Activated CD4-positive, alpha-beta T cell treated with anti-CD3 and anti-CD28 coated beads, Interleukin-2, amount 50 U/mL, for 4 hours (primary cell): ENCODE measurements at places on chromosomes 3 and 15.

DNA sequence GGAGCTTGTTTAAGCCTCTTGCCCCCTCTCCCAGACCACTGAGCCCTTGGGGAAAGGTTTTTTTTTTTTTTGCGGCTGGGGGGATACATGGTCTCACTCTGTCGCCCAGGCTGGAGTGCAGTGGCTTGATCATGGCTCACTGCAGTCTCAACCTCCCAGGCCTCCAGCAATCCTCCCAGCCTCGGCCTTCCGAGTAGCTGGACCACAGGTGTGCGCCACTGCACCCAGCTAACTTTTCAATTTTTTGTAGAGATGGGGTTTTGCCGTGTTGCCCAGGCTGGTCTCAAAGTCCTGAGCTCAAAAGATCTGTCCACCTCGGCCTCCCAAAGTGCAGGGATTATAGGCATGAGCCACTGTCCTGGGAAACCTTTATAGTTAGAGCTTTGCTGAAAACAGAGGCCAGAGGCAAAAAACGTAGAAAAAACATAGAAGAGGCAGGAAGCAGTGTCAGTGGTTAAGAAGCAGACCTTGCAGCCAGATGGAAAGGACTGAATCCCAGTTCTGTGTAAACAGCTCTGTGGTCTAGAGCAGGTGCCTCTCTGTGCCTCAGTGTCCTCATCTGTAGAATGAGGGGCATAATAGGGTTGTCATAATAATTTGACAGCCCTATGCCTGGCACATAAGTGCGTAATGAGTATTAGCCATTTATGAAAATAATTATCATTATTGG is 33.1 kb downstream of the CMTM7 start:
- no peak for DNase-seq

DNA sequence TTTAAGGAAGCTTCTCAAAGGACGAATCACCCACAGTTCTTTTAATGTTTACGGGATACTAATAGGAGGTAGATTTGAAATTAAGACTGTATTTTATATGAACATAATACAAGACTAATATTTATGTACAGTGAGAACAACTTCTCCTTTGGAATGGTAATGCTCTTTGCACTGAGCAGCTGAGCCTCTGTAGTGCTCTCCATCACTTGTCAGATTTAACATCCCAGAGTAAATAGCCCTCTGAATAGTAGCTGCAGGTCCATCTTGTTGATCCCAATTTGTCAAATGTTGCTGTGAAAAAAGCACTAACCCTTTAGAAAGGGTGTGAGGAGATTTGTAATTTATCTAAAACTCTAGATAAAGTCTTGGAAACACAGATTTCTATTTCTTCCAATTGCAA is 351.4 kb upstream of the KCNMB2 start:
- DNase-seq, result no peak

- DNase-seq, result no peak
These were observed 20.6 kb downstream of the CD80 start for GRCh38 chr3:119538772-119539171.

GRCh38 chr3:109995377-109995776 is 658.0 kb upstream of the DPPA4 start:
- DNase-seq, result no peak

- DNase-seq, result no peak
These were observed 6.1 kb upstream of the CMTM6 start for GRCh38 chr3:32508711-32509110.

DNA sequence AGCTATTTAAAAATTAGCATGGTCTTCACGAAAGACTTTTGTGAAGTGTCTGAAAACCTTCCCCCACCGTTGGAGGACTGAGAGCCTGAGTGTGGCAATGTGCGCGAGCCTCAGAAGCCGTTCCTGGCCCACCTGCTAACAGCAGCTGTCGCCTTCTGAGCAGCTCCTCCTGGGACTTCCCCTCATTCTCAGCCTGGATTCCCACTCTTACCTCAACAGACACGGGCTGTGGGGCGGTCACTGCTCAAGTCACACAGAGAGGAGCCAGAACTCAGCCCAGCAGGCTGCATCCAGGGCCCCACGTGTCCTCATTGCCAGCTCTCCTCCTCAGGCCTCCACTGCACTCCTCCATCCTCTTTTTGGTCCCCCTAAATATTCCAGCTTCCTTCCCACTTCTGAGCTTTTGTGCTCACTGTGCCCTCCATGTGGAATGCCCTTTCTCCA is 7.8 kb downstream of the DNASE1L3 start:
- no peak for DNase-seq

DNA sequence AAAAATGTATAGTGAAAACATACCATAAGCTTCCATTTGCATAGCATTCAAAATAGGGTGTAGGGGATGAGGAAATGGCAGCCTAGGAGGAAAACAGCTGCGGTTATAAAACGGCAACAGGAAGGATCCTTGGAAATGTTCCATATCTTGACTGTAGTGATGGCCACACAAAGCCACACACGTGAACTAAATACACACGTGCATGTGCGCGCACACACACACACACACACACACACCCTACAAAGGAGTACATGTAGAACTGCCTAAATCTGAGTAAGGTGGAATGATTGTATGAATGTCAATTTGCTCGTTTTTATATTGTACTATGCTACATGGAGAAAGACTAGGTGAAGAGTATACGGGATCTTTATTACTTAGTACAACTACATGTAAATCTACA is 3.9 kb upstream of the IREB2 start:
- no peak for DNase-seq

GRCh38 chr3:177777699-177778098 is 580.4 kb upstream of the TBL1XR1 start:
- peak; percentile 25 for DNase-seq

GRCh38 chr15:84955089-84955848 is 26.4 kb upstream of the PDE8A start:
- peak; percentile 39 for DNase-seq

- DNase-seq, result no peak
These were observed 39.6 kb downstream of the SCAPER start for GRCh38 chr15:76865548-76865991.

GRCh38 chr15:85150130-85150480 is 168.4 kb downstream of the PDE8A start:
- DNase-seq, result no peak

GRCh38 chr15:100729461-100729860 is 127.1 kb downstream of the ASB7 start:
- DNase-seq, result no peak

DNA sequence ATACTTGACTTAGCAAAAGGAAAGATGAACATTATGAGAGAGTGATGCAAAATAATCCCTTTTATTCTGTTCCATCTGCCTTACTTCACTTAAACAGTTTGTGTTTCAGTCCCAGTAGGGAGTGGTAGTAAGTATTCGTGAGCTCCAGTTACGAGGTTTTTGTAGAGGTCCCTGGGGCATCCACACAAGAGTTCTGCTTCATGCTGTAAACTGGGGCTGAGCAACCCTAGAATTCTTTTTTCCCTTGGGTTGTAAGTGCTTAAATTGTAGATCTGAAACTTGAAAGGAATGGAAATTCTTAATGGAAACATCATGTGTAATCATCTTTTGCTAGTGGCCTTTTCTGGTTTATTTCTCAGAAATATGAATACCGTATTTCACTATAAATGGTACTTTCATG is 79.5 kb downstream of the SEMA6D start:
- DNase-seq, result no peak

GRCh38 chr15:57387564-57388076 is 11.3 kb downstream of the CGNL1 start:
- DNase-seq, result no peak

- no peak for DNase-seq
These were observed 27.8 kb upstream of the KCNMB2 start for GRCh38 chr3:178508443-178508825.

- DNase-seq, result no peak
These were observed 95.4 kb downstream of the SRGAP3 start for GRCh38 chr3:9153904-9154619.

- no peak for DNase-seq
These were observed 78.4 kb downstream of the THRB start for GRCh38 chr3:24416224-24416623.

DNA sequence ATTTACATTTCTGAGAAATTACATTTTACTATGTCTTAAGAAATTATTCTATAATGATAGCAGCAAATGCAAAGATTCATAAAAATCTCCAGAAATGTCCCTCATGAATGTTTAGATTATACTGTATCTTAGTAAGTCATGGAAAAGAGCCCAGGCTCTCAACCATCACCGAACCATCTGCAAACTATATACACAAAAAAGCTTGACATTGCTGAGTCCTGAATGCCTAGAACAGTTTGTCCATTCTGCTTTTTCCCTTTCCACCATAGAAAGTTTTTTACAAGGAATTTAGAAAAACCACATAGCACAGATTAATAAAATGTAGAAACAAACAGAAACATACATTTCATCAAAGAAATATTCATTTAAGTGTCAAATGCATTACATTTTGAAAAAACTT is 83.6 kb downstream of the MYO9A start:
- no peak for DNase-seq

DNA sequence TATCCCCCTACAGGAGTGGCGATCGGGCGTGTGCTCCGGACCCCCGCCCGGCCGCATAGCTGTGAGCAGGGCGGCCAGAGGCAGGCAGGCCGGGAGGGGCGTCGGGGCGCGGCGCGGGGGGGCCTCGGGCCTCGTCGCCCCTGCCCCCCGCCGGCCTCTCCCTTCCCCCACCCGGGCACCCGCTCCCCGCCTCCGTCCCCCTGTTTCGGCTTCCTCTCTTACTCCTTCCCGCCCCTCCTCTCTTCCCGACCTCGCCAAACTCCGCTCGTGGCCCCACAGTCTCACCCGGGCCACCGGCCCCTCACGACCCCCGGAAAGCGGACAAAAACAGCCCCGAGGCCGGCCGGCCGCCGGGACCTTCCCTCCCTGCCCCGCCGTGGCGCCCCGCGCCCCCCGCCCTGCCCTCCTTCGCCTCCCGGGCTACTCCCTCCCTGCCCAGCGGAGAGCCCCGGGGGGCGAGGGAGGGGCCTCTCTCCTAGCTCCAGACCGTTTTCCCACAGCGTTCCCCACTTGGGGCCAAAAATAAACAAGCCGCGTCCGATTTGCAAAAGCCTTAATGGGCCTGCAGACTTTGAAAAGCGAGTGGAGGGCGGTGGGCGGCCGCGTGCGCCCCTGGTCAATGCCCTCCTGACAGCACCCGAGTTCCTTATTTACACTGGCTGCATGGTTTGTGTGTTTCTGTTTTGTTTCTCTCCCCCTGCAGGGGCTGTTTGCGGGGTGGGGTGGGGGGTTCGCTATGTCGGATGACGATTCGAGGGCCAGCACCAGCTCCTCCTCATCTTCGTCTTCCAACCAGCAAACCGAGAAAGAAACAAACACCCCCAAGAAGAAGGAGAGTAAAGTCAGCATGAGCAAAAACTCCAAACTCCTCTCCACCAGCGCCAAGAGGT is 1.0 kb downstream of the UBE2E1 start:
- peak; percentile 7 for DNase-seq

DNA sequence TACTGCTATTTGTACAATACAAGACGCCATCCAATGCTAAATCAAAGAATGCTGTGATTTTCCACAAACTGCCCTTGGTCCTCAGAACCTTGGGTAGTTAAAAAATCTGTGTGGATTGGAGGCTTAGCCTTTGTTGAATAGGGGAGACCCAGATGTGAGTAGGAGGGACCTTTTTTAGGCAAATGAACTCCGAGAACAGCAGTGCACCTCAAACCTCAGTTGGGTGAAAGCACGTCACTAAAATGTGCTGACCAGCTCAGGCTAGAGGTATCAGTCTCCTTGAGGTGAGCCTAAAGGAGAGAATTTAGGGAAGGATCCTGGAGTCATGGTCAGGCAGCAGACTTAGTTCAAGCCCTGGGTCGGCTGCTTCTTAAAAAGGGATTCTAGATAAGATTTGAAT is 200.7 kb downstream of the SOX2 start:
- DNase-seq, result no peak

DNA sequence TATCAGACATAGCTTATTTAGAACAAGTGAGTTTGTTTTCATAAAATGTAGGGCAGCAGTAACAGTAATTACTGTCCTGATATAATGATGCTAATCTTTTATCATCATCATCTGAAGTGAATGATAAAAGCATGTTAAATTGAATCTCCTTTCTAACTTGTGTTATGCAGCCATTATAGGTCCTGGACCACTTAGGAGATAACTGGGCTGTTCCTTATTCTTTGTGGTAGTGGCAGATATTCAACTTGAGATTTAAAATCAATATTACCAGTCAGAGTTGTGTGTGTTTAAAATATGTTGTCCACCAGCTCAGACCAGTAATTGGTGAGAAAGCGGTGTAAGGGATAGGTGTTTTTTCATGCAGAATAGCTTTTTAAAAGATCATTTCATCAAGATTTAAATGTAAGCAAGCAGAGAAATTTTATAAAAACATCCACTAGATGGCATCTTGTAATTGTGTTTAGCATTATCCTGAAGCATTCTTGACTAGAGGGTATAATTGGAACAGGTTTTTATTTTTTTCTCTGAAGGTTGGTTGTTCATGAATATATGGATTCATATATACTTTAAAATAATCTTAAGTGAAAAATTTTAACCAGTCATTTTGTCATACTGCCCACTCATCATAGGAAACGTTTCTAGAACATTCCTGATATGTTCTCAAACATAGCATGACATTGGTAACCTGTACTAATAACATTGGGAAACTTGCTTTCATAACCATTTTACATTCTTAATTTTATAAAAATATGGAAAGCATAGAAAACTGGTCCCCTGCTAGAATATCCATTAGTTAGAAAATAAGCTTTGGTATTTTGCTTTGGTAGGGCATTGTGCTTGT is 153.9 kb downstream of the BBX start:
- DNase-seq, result no peak

DNA sequence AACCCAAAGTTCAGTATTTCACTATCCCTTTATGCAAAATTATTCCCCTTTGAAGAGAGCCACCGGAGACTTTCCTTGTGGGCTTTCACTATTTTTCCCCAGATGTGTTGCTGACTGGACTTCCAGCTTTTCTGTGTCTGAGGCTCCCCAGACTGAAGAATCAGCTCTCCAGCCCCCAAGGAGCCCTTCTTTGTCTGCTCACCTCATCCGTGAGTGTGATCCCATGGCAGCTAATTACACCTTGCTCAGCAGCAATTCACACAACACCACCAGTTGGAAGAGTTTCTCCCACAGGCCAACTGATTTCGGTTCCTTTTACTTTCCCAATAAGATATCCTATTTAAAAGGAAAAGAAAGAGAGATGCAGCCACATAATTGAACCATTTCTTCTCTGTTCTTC is 249.5 kb upstream of the TRIM42 start:
- DNase-seq, result no peak

DNA sequence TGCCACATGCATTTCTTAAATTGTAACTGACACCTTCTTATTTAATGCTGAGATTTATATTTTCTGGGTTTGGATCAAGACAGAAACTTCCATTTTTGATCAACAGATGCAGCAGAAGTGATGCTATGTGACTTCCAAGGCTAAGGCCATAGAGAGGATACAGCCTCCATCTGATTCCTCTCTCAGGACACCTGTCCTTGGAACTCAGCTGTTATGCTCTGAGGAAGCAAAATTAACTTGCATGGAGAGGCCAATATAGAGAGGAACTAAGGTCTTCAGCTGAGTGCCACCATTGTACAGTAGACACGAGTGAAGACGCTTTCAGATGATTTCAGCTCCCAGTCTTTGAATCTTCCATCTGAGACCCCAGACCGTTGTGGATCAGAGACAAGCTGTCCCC is 296.9 kb upstream of the TBL1XR1 start:
- no peak for DNase-seq
